AG09319 (cell line): ENCODE measurements at places on chromosomes 13 and 19.

- DNase-seq: peak; percentile 28
Observed at GRCh38 chr13:110819203-110820014, 95.5 kb downstream of the ANKRD10 start.

- DNase-seq: no peak
Observed at GRCh38 chr19:14442891-14443631, 10.0 kb downstream of the PKN1 start.

DNA sequence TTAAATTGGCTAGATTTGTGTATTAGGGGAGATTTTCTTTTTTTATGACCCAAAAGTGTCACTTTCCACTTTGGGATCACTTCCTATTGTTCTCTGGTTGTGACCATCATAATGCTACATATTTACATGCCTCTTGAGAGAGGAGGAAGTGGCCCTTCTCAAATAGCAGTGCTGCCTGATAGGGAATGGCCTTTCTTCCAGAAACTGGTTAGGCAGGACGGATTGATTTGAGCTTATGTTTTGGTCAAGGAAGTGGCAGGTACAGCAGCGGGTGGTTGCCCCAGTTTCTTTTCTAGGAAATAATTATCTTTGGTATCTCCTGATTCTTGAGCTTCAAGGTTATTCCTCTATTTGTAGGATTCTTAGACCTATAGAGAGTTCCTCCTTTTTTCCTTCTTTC, 21.9 kb upstream of the WTIP start:
- DNase-seq: no peak

DNA sequence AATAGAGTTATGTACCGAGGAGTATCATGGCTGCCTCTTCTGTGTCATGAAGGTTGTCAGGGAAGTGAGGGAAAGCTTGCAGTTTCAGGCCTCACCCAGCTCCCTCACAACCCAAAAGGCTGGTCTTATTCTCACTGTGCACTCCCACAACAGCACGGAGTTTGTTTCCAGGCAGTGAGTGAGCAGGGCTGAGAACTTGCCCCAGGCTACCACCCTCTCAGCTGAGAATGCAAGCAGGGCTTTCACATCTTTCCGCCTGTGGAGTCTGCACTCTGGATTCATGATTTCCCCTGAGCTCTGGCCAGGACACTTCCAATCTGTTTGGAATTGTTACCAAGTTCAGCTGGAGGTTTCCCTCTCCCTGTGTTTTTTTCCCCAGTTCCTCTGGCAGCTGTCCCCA, 2284.7 kb upstream of the PCDH20 start:
- DNase-seq: no peak
